ENCODE measurements at places on chromosomes 5 and 9.

DNA sequence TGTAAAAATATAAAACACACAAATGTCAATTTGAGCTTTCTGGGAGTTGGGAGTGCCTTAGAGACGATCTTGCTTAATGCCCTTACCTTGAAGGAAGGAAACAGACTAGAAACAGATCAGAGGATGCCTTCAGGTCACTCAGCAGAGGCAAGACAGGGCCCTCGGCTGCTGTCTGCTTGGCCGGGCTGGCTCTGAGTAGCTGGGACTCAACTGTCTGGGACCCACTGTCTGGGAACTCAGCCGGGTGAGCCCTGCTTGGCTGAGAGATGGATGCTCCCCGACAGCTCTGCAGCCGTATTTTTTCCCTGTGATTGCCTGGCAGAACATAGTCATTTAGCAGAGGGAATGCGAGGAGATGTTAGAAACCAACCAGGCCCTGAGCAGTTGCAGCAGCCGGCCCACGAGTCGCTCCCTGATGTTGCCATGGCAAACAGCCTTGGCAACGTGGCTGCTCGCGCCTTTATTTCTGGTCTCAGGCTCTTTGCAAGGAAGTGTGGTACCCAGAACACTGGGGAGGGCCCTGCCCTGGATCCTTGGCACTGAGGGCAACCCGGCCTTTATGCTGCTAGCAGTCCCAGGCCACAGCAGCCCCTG lies 10.9 kb downstream of the PPARGC1B start:
- DNase-seq = no peak

- no peak for DNase-seq
These were observed 281.1 kb upstream of the MAP3K1 start for GRCh38 chr5:56534102-56534829.

DNA sequence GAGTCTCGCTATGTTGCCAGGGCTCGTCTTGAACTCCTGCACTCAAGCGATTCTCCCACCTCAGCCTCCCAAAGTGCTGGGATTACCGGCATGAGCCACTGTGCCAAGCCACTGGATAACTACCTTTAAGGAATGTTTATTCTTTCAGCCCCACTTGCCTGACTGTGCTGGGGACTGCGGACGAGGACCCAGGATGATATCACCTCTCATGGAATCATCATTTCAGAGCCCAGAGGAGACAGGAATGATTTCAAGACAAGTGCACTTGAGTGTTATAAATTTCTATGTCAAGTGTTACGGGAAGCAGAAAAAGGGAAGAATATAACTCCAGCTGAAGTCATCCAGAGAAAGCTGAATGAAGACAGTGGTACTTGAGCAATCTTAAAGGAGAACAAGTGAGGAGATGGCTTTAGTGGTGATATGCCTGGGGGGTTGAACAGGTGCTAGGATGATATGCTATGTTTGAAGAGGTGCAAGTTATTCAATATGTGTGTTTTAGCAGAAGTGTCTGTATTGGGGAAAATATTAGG lies 109.3 kb downstream of the DCP2 start:
- no peak for DNase-seq

DNA sequence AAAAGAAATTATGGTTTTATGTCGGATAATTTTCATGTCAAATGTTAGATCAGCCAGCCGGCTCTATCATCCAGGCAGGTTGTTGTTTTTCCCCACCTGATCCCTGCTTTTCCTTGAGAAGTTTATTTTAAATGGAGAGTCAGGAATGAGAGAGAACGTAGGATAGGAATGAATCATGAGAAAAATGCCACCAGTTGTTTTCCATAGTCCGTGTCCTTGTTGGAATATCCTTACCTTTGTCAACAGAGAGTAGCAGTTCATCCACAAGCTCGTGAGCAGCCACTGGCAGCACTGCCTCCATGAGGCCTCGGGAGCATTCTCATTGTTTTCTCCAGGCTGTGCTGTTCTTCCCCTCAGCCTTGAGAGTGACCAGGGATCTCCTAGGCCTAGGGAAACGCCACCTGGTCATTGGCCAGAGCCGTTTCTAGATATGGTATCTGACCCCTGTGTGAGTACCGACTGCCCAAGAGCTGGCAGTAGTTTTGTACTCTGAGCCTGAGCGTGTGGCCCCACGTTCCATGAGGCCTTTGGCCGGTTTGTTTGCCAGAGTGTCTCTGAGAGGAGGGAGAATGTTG lies 293.3 kb downstream of the FANCC start:
- DNase-seq = no peak

- no peak for DNase-seq
These were observed 9.5 kb downstream of the SH3PXD2B start for GRCh38 chr5:172444626-172445365.

- DNase-seq = no peak
These were observed 11.2 kb upstream of the GFPT2 start for GRCh38 chr5:180364306-180364856.

DNA sequence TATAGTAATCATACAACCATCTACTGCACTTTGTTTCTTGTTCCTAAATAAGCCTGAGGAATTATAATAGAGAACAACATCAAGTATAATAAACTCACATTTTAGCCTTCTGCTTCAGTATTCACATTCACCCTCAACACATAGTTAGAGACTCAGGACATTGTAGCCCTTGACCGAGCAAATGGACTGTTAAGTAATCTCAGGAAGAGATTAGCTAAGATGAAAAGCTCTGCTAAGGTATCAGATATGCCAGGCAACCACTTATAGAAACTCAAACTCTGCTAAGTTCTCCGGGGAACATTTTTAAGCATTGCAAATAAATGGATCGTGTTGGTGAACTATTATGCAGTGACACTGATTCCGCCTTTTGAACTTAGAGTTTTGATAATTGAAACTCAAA lies 252.0 kb downstream of the DTWD2 start:
- DNase-seq = no peak

DNA sequence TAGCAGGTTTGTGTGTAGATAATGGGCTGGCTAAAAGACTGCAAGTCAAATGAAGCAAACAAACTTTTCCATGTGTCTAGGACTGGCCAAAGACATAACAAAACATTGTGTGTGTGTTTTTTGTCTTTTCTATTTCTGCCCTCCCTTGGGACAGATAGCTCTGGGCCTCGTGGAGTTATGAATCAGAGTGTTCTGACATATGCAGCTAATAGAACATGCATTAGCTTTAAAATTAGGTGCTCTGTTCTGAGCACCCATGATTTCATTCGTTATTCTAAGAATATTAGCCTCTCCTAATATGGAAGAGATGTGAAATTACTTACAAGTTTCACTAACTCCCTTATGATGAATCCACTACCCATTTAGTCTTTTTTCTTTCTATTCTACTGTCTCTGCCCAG lies 367.3 kb upstream of the PAPPA start:
- DNase-seq = no peak

Measured in activated naive CD4-positive, alpha-beta T cell (primary cell).